CD4-positive, alpha-beta memory T cell (primary cell): ENCODE measurements at places on chromosomes 7 and 10.

DNA sequence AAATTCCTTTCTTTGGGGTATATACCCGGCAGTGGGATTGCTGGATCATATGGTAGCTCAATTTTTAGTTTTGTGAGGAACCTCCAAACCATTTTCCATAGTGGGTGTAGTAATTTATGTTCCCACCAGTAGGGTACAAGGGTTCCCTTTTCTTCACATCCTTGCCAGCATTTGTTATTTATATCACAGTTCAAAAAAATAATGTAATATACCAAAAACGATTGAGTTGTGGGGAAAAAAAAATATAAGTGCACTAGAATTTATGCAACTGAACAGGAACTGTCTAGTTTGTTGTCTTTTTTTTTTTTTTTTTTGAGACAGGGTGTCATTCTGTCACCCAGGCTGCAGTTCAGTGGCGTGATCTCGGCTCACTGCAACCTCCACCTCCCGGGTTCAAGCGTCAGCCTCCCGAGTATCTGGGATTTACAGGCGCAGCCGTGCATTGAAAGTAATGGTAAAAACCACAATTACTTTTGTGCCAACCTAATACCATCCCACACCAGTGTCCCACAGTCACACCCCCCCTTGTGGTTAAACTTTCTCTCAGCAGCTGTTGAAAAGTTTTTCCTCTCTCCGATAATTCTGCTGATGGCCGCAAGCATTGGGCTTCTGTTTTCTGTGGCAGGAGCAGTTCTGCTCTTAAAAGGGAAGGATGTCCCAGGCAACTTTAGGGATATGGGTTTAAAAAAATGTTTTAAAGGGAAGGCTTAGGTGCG, 6.8 kb upstream of the LAT2 start:
- no peak for DNase-seq

- DNase-seq: no peak
Observed at GRCh38 chr7:139916717-139917395, 87.8 kb downstream of the TBXAS1 start.

GRCh38 chr7:133020496-133020895, 61.4 kb downstream of the CHCHD3 start:
- DNase-seq: no peak

GRCh38 chr7:121832347-121832746, 40.6 kb upstream of the PTPRZ1 start:
- no peak for DNase-seq

GRCh38 chr10:129192344-129193128, 274.5 kb upstream of the MGMT start:
- no peak for DNase-seq

DNA sequence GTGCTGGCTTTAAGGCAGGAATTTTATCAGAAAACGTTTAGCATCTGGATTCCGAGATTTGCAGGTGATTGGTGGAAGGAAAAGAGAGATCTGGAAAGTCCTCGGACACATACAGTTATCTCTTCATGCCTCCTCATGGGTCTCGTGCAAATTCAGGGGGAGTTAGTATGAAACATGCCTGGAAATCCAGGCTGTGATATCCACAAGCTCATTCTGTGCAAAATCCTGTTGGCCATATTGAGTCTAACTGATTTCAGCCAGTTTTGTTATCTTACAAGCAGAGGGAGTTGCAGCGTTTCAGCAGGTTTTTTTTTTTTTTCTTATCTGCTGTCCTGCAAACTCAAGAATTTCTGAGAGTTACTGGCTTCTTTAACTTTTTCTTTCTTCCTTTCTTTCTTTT, 411.5 kb downstream of the GALNT17 start:
- no peak for DNase-seq

GRCh38 chr10:89283025-89283935, 18.6 kb upstream of the IFIT2 start:
- no peak for DNase-seq
